HT-29 (cell line): ENCODE measurements at places on chromosomes 11 and 22. TPM values are rescaled to one million over a fixed set of nuclear protein-coding genes. Genes with fewer than 3 reads are reported as not detected.
A peak's percentile ranks its signal among the peaks of the same experiment; 100 is the strongest.

DNA sequence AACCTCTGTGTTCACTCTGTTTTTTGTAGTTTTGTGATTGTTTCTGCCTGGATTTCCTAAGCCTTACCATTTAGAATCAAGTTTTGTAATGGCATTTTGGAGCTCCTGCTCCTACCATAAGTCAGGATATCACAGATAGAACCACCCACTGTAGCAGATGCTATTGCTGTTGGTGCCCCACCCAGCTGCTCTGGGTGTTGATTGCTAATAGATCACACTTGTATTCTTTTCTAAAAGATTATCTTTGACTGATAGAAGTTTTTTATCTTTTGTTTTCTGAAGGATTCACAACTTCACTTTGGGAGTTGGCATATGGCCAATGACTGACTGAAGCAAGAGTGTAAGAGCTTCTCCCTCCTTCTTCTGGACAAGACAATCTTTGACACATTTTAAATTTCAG is 76.0 kb downstream of the EHF start:
- no peak for DNase-seq

LRRC56 gene
- total RNA-seq = 8.1 and 10.0 TPM in 2 replicates

DNA sequence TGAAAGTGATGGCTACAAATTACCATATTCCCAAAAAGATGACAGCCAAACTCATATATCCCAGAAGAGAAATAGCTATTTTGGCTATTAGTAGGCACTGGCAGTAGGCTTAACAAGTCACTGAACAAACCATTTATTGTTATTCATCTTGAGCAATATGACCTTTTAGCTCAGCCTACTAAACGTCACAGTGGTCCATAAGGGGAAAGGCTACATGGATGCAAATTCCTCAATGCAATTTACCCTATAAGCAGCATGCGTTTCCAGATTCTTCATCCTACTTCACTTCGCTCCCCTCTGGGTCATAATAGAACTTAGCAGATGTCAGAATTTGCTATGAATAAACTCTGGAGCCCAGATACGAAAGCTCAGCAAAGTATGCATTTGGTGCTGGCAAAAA is 114.0 kb downstream of the SIK3 start:
- no peak for DNase-seq

- DNase-seq = no peak
Observed at GRCh38 chr11:67499808-67500483, 5.2 kb downstream of the PITPNM1 start.

DNA sequence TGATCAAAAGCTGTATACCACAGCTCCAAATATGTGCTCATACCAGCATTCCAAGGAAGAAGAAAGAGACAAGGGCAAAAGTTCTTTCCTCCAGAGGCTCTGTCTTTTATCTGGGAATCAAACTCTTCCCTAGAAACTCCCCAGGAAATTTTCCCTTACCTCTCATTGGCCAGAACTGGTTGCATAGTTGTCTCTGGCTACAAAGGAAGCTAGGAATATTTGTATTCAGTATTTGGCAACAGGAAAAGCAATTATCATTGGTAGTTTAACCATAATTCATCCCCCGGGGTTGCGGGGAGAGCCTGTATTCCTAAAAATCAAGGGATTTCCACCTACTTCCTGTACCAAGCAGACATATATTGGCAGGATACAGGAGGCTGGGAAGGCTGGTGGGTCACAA is 10.5 kb upstream of the ZFTA start:
- no peak for DNase-seq

GRCh38 chr11:67439321-67440228 is 2.1 kb upstream of the PTPRCAP start:
- DNase-seq = peak; percentile 56

DNA sequence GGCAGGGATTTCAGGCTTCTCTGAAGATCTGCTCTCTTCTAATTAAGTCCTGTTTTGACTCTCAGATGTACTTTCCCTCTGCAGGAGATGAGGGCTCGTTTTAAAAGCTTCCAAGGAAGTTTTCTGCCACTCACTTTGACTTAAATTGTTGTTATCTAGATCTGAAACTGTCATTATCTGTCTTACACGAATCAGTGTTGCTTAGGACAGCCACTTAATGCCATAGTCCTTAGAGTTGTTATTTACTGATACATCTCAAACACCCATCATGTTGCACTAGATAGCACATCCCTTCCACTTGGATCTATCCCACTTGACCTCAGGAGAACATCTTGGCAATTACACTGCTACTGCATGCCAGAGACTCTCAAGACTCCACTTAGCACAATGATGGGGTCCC is 86.9 kb upstream of the FAT3 start:
- no peak for DNase-seq
